Suppressor macrophage treated with lipopolysaccharide for 4 hours (primary cell): ENCODE measurements at places on chromosomes 4 and X.
A peak's percentile ranks its signal among the peaks of the same experiment; 100 is the strongest.

DNA sequence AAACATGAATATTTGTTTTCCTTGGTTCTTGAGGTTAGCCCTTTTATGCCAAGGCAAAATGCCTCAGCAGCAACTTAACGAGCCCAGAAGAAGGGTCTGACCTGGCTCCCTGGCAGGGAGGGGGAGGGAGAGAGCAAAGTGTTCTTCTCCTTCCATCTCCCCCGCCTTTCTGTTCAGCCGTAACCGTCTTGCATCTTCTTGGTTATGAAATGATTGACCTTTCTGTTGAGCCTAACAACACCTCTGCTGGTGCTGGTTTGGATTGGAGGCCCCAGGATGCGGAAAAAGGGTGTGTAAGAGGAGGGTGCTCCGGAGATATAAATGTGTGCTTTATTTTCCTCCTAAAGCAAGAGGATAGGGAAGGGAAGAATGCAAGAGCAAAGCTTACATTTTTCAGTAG, 44.7 kb downstream of the PTTG2 start:
- DNase-seq, result no peak

GRCh38 chrX:133633162-133633561, 217.9 kb upstream of the GPC4 start:
- no peak for DNase-seq

DNA sequence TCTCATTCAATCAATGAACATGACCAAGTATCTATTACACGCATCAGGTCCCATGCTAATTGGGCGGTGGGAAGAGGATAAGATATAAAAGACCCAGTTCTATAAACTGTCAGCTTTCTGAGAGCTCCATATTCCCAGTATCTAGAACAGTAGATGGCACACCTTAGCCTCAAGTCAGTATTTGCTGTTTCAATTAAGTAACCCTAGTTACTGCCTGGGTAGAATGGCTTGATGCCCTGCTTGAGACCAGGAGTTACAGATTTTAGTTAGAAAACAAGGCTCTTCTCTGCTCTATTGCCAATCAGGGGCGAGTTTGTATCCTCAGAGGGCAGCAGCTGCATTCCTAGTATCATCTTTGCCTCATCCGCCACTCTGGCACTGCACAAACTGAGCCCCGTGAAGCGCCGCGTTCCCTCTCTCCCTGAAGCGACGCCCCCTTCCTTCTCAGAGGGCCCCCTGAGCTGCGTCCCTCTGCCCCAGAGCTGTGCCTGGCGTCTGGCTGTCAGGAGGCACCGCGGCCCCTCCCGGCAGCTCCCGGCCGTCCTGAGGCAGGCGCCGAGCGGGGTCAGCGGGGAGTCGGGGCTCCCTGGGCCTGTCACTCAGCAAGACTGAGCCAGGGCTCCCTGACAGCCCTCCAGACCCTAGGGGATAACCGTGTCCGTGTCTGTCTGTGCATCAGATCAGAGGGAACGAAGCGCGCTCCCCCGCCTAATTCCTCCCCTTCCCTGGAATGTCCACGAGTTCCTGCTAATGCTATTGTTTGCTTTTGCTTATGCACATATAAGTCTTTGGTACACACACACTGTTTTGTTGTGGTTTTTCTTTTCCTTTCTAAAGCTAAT, 212.4 kb upstream of the TTC29 start:
- no peak for DNase-seq

- no peak for DNase-seq
Measured at GRCh38 chr4:41865981-41866798, 69.0 kb upstream of the TMEM33 start.

DNA sequence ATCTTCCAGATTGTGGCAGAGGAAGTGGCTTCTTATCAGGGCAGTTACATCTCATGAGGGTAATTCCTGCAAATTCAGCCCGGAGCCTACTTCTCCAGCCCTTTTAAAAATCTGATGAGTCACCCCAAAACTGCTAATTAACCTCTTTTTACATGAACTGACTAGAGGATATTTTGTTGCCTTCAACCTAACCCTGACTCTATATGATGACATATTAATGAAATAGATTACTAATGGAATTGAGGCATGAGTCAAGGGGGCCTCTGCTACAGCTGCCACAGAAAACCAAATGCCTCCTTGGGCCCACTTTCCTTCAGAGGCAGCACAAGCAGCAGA, 72.5 kb downstream of the QRFPR start:
- no peak for DNase-seq

GRCh38 chrX:132071254-132071653, 48.2 kb downstream of the STK26 start:
- DNase-seq, result peak; percentile 11

DNA sequence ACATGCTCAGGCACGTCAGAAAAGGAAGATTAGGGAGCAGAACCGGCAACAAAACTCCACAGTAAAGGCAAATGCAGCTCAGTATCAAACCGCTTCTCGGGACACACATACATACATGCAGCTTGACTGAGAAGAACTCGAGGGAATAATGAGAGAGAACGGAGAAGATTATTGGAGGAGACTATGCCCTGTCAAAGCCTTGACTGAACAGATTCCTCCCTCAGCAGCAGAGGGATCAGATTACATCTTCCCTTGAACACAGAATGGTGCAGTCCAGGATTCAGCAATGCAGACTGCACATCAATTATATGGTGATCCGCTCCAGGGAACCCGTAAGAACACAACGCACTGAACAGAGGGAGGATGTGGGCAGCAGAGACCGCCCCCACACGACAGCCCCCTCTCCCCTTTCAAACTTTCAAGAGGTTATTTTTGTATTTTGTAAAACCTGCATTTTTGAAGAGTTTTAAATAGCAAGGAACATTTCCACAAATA, 183.2 kb downstream of the FBXW7 start:
- DNase-seq, result no peak

GRCh38 chr4:26893491-26893890, 32.9 kb downstream of the STIM2 start:
- no peak for DNase-seq

GRCh38 chr4:16952896-16953630, 54.6 kb upstream of the LDB2 start:
- no peak for DNase-seq
